Neural progenitor cell (in vitro differentiated cells): ENCODE measurements at places on chromosomes 6 and 20.
A peak's percentile ranks its signal among the peaks of the same experiment; 100 is the strongest.

DNA sequence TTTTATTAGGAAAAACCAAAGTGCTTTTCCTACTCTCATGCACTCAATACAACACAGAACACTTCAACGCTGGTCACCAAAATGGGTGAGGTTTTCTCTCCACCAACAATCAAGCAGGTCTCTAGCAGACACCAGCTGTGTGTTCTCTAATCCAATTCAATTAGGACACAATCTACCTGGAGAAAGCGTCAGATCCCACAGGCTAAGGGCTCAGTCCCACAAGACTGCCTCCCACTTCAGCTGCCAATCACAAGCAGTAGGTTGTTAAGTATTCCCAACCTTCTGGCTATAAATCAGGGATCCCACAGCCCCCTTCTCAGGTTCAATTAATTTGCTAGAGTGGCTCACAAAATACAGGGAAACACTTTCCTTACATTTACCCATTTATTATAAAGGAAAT, 47.7 kb downstream of the STMND1 start:
- DNase-seq: no peak

- no peak for DNase-seq
These were observed 35.3 kb upstream of the ARFGEF2 start for GRCh38 chr20:48886194-48886593.

- DNase-seq: no peak
These were observed 88.4 kb upstream of the AGPAT4 start for GRCh38 chr6:161362266-161362665.

- DNase-seq: no peak
These were observed 45.9 kb upstream of the POU5F1 start for GRCh38 chr6:31216208-31216898.

DNA sequence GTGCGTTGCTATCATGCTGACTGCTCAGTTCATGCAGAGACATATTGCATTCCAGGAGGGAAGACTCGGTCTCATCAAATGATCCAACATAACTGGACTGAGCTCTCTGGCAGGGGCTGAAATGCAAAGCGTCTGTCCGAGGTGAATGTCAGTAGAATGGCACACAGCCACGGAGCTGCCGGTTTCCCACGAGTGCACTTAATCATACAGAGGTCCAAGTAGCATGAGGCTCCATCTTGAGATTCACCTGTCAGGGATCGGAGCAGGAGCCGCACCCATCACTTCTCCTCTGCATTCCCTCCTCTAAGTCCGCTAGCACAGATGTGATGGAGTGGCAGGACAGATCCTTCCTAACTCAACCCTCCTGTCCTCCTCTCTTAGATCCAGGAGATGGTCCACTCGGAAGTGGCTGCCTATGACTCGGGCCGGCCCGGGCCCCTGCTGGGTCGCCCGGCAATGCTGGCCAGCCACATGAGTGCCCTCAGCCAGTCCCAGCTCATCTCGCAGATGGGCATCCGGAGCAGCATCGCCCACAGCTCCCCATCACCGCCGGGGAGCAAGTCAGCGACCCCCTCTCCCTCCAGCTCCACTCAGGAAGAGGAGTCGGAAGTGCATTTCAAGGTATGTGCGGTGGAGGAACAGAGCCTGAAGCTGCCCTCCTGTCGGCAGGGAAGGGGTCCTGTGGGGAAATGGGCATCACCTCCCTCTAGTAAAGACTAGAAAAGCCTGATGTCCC, 135.9 kb downstream of the JPH2 start:
- no peak for DNase-seq

- DNase-seq: no peak
These were observed 548.8 kb downstream of the COL12A1 start for GRCh38 chr6:74657011-74657410.

- DNase-seq: peak; percentile 39
These were observed 73.9 kb downstream of the AHI1 start for GRCh38 chr6:135423649-135424128.

DNA sequence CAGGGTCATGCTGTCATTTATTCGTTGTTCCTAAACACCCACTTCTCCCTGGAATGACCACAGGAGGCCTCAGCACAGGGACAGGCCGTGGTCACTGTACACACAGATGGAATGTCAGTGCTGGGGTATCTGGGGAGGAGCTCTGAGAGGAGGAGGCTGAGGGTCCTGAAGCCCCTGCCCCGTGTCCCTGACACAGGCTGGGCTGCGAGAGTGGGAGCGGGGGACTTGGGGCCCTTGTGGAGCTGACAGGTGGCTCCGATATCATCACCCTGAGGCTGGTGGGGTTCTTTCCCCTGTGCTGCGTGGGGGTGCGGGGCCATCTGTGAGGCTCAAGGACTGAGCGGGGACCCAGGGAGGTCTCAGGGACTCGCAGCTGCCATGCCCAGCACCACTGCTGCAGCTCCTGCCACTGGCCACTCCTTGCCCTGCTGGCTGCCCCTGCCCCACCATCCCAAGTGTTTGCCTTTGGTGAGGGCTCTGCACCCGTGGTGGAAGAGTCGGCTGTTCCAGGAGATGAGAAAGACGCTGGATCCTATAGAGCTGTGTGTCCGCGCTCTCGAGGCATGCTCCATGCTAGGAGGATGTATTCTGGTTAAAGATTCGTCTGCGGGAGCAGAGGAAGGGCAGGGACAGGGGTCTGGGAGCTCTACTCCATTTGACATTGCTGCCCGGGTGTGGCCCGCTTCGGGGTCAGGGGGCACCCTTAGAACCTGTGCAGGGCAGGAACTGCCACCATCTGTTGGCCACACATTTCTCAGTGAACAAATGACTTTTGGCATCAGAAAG, 18.9 kb downstream of the NPEPL1 start:
- DNase-seq: no peak

- peak; percentile 97 for DNase-seq
These were observed at the start of gene CBFA2T2 for GRCh38 chr20:33490023-33490933. CBFA2T2 (plus strand) TSS chr20:33490096; CDS start chr20:33490268, 172 bp downstream.

GRCh38 chr6:130020073-130020906, 1.9 kb downstream of the L3MBTL3 start:
- DNase-seq: peak; percentile 45

GRCh38 chr6:136467186-136467585, 83.0 kb downstream of the MAP7 start:
- no peak for DNase-seq

GRCh38 chr6:84061613-84062398, 28.2 kb downstream of the MRAP2 start:
- DNase-seq: no peak
